ENCODE measurements at places on chromosomes 16 and 17.

DNA sequence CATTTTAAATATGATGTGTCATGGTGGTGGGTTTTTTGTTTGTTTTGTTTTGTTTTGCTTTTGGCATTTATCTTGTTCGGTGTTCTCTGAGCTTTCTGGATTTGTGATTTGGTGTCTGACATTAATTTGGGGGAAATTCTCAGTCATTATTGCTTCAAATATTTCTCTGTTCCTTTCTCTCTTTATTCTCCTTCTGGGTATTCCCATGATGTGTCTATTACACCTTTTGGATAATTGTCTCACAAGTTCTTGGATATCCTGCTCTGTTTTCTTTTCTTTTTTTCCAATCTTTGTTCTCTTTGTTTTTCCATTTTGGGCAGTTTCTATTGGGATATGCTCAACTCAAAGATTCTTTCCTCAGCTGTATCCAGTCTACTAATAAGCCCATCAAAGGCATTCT is 88.5 kb downstream of the MARCHF10 start:
- no peak for DNase-seq

- DNase-seq = no peak
These were observed 506.8 kb upstream of the SOX9 start for GRCh38 chr17:71613996-71614395.

DNA sequence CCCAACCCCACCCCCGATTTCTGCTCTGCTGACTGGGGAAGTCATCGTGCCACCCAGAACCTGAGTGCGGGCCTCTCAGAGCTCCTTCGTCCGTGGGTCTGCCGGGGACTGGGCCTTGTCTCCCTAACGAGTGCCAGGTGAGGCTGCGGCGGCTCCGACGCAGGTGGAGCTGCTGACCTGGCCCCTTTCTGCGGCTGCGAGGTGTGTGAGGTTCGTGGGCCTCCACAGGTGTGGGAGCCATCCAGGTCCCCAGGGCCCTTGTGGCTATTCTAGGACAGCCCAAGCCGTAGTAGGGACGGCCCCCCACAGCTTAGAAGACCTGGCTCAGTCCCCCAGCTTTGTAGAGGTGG is 3.0 kb downstream of the UBE2I start:
- DNase-seq = no peak

- peak; percentile 88 for DNase-seq
These were observed at the start of gene ITGAX for GRCh38 chr16:31354394-31355291. TSS of gene ITGAX (plus strand) at chr16:31355176. CDS start at chr16:31355255, 79 bp downstream.

- no peak for DNase-seq
These were observed 8.8 kb upstream of the ADAM11 start for GRCh38 chr17:44749980-44750318.

GRCh38 chr17:47712330-47713023 is 18.5 kb downstream of the TBKBP1 start:
- DNase-seq = no peak

DNA sequence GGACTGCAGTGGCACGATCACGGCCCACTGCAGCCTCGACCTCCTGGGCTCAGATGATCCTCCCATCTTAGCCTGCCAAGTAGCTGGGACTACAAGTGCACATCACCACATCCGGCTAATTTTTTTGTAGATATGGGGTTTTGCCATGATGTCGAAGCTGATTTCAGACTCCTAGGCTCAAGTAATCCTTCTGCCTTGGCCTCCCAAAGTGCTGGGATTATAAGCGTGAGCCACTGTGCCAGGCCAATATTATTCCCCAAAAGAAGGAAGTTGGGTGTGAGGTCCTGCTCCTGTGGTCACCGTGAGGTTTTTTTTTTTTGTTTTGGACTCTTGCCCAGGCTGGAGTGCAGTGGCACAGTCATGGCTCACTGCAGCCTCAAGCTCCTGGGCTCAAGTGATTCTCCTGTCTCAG is 1.5 kb downstream of the AMZ2 start:
- DNase-seq = no peak

GRCh38 chr16:27967169-27967568 is 96.3 kb downstream of the GSG1L start:
- DNase-seq = no peak

DNA sequence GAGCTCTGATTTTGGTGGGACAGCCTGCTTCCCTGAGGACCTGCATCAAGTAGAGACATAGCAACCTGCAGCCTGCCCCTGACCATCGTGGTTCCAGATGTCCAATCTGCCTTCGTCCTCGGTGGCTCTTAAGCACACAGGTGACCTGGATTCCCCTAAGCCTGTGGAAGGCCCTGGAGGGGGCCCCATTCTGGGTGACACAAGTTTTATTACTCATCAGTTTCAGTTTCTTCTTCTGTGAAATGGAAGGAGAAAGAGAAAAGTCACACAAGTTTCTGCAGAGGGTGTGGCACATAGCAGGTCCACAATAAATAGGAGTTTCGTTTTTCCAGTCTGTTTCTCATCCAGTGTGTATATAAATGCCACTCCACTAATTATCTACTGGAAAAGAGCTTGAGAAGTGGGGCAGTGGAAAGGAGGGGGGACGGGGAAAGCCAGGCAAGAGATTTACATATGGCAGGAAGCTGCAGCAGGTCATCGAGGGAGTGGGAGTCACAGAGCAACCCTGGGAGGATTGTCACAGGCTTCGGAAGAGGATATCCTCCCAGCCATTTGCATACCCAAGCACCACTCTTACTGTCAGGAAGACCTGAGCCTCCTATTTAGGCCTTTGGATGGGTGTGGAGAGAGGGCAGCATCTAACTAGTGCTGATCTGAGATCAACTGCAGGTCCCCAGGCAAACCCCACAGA is 10.0 kb upstream of the NOS2 start:
- DNase-seq = no peak

- no peak for DNase-seq
These were observed 5.9 kb upstream of the SDK2 start for GRCh38 chr17:73650140-73650539.

GRCh38 chr17:251531-251930 is 70.1 kb upstream of the DOC2B start:
- no peak for DNase-seq

DNA sequence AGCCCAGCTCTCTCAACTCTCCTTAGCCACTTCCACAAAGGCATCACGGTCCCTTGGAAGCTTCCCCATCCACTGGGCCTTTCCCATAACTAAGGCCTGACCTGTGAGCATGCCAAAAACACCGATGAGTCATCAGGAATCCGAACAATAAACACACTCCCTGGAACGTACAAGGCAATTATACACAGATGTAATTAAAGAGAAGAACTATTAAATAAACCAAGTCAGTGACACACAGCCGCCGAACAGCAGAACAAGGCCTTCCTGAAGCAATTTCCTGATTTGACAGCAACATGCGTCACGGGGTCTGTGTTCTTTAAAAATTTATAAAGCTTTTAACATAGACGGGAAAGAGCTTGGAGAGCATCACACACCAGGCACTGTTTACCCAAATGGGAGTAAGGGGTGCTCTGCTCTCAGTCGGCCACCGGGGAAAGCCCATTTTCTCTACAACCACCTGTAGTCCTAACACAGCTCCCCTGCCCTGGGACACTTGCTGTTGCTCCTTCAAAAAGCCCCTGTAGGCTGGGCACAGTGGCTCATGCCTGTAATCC is 29.4 kb downstream of the COG7 start:
- DNase-seq = no peak

GRCh38 chr16:67001726-67002125 is 13.3 kb downstream of the CES4A start:
- no peak for DNase-seq

- DNase-seq = no peak
These were observed 174.2 kb downstream of the IRF8 start for GRCh38 chr16:86073103-86073625.

- DNase-seq = no peak
These were observed 278.9 kb downstream of the SEC14L1 start for GRCh38 chr17:77419547-77420094.

DNA sequence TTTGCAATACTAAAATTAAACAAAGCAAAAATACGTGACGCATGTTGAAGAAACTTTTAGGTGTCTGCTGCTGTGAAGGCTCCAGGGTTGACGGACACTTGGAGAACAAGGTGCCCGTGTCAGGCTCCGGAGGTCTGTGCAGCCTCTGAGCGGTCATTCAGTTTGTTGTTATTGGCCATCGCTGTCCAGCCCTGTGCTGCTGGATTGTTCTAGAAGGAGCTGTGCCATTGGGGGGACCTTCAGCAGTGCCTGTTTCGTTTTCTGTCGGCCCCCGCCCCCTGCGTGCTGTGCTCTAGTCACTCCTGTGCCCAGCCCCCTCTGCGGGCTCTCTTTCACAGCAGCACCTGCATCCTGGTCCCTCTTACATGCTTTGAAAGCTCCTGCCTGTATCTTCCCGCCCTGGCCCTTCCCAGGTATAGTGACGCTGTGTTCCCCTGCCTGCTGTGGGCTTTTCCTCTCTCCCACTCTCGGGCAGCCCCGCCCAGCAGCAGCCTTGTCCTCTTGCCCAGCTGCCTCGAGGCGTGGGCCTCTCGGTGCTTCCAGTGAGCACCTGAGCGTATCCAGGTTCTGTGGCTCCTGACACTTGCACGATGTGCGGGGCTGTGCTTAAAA is 50.7 kb downstream of the RNF213 start:
- DNase-seq = no peak

GRCh38 chr17:46264456-46265198 is 30.3 kb upstream of the LRRC37A start:
- peak; percentile 51 for DNase-seq

DNA sequence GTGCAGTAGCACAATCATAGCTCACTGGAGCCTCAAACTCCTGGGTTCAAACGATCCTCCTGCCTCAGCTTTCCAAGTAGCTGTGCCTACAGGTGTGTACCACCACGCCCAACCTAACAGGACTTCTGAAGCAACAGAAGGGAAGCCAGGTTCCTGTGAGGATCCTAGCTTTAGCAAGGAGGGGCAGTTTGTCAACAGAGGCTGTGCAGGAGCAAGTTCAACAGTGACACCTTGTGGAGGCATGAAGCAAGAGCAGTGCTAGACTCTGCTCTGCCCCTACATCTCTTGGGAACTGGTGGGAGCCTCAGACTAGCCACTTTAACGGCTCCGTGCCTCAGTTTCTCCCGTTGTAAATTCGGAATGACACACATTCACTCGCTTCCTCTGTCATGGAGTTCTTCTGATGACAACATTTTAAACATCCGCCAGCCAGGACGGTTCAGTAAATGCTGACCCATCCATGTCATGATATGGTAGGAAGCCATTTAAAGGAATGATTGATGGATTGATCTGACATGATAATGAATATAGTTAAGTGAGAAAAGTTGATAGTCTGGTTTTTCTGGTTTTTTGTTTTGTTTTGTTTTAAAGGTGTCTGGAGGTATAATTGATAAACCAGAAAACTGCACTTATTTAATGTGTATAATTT is 218.7 kb downstream of the MRTFB start:
- DNase-seq = no peak

DNA sequence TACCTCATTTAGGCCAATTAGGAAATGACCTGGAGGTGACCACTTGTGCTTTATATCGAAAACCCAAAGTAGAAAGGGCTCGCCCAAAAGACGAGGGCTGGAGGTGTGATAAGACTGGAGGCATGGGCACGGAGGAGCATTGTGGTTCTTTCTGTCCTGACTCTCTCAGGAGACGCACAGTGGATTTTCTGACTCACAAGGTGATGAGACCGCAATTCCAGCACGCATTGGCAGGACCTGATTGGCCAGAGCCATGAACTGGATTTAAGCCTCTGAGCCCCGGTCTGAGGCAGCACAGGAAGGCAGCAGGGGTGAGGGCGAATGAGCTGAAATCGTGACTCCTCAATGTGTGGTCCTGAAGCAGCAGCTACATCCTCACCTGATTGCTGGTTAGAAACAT is 559.1 kb upstream of the SALL1 start:
- no peak for DNase-seq

- no peak for DNase-seq
These were observed 113.7 kb downstream of the IRX5 start for GRCh38 chr16:55044201-55044975.

GRCh38 chr16:46693598-46693997 is 4.1 kb downstream of the ORC6 start:
- DNase-seq = no peak

- no peak for DNase-seq
These were observed 500.0 kb upstream of the SALL1 start for GRCh38 chr16:51651061-51651466.

DNA sequence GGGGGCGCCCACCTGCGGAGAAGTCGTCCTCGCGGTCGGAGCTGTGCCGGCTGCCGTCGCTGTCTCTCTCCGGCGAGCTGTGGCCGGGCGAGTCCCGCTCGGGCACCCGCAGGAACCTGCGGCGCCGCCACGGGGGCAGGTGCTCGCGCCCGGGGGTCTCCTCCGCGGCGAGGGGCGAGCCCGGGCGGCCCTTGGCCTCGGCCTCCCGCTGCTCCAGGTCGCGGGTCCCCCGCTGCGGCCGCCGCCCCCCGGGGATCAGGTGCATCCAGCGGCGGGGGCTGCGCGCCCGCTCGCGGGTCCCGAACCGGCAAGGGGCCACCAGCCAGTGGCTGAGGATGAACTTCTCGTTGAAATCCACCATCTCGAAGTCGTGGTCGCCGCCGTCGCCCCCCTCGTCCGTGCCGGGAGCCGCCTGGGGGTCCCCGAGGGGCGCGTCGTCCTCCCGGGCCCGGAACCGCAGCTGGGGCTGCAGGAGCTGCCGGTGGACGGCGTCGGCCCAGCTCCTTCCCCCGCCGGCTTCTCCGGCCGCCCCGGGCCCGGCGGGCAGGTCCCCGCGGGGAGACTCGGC is 41.4 kb upstream of the BHLHA9 start:
- DNase-seq = no peak

- no peak for DNase-seq
These were observed 4.0 kb upstream of the IL17C start for GRCh38 chr16:88634141-88634993.

- no peak for DNase-seq
These were observed 15.8 kb downstream of the COPRS start for GRCh38 chr17:31843070-31843745.

- DNase-seq = no peak
These were observed 500.2 kb downstream of the CDH11 start for GRCh38 chr16:64621616-64622015.

GRCh38 chr16:85481206-85481605 is 131.9 kb upstream of the GSE1 start:
- DNase-seq = no peak

DNA sequence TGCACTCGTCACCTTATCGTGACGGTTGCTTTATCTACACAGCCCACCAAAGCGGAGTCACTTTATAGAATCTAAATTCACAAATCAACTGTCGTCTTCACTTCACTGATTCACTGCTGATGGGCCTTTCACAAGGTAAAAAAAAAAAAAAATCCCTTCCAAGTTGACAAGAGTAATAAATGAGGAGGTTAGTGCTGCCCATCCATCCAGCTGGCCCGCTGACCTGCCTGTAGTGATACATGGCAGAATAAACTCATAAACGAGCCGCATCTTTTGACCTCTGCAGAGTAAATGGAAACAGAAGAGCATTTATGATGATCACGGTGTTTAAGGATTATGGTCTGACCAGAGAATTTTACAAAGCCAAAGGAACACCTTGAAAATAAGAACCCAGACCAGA is 227.3 kb upstream of the IRX5 start:
- DNase-seq = no peak

- no peak for DNase-seq
These were observed 85.1 kb downstream of the RGS9 start for GRCh38 chr17:65222214-65222738.

- DNase-seq = no peak
These were observed 6.8 kb upstream of the SMTNL2 start for GRCh38 chr17:4577386-4577993.

GRCh38 chr16:61564716-61565115 is 471.5 kb downstream of the CDH8 start:
- DNase-seq = no peak
